ENCODE measurements at places on chromosomes 11 and 22.
A peak's percentile ranks its signal among the peaks of the same experiment; 100 is the strongest.

DNA sequence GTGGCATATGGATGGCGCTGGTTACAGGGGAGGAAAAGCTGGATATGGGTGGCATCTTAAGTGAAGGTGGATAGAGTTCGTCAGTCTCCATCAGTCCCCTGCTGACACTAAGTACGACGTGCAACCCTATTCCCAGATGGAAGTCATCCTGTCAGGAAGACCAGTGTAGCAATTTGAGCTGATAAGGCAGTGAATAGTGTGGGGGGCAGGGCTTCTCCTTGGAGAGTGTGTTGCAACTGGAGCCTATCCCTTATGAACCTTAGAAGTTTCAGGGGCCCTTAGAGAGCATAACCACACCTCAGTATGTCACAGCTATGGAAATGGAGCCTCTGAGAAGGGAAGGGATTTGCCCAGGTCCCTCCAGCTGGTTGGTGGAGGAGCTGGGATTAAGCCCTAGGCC, 36.1 kb upstream of the ANKK1 start:
- DNase-seq: no peak

- DNase-seq: no peak
Measured at GRCh38 chr11:134628426-134628825, 216.4 kb upstream of the B3GAT1 start.

GRCh38 chr11:7495882-7496551, 10.7 kb downstream of the OLFML1 start:
- DNase-seq: no peak

- no peak for DNase-seq
Measured at GRCh38 chr11:126655807-126656128, 300.3 kb downstream of the ST3GAL4 start.

GRCh38 chr22:44039566-44040171, 15.6 kb downstream of the PARVB start:
- no peak for DNase-seq

DNA sequence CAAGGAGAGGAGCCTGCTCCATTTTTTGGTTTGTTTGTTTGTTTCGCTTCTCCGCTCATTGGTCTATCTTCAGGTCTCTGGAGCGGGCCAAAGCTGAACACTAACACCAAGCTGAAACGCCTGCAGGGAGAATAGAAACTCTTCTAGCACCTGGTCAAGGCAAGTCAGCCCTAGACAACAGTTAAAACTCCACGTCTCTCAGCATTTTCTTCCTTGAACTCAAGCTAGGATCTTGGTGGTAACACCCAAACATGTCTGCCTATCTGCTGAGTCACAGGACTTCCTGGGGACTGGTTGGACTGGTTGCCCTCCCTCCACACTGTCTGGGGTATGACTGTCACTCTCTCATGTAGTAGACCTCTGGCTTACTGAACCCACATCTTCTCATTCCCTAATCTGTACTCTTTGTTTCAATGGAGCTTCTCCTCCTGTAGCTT, 23.9 kb upstream of the RBFOX2 start:
- no peak for DNase-seq

DNA sequence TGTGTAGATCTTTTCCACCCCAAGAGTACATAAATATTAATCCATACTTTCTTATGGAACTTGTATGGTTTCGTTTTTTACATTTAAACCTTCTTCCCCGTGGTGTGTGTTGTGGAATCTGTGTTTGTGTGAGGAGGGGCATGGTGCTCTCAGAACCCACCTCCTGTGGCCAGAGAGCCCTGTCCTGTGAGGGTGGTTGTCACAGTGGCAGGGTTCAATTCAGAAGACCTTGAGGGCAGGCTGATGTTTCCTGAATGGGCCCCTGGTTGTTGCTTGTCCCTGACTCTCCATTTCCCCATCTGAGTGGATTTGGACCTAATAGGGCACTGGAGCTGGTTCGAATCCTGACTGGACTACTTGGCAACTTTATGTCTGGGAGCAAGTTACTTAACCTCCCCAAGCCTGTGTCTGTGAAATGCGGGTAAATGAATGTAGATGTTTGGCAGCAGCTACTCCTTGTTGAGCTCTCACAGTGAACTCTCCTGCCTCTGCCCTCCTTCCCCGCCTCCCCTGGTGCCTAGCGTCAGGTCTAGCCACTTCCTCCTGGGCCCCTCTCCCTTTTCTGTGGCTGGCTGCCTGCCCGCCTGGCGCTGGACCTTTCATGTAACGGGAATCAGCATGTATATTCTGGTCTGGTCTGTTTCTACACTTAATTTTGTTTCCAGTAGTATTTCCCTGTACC, 7.3 kb downstream of the NEAT1 start:
- peak; percentile 21 for DNase-seq

GRCh38 chr22:38824585-38824984, 19.2 kb downstream of the NPTXR start:
- no peak for DNase-seq

DNA sequence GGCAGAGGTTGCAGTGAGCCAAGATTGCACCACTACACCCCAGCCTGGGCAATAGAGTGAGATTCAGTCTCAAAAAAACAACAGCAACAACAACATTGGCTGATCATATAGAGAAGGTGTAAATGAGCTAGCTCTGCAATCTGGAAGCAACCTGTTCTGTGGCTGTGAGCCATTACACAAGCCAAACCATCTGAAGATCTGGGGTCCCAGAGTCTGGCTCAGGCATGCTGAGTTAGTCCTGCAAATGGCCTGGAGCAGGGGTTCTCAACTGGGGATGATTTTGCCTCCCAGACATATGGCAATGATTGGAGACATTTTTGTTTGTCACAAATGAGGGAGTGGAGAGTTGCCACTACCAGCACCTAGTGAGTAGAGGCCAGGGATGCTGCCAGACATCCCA, 42.3 kb upstream of the RAB1B start:
- DNase-seq: no peak

- no peak for DNase-seq
Measured at GRCh38 chr22:50184902-50185374, 775 bp upstream of the TRABD start.
